Smooth muscle cell of the brain vasculature (primary cell): ENCODE measurements at places on chromosomes 11 and 22.

GRCh38 chr11:101470419-101470818 is 113.4 kb downstream of the TRPC6 start:
- no peak for DNase-seq

DNA sequence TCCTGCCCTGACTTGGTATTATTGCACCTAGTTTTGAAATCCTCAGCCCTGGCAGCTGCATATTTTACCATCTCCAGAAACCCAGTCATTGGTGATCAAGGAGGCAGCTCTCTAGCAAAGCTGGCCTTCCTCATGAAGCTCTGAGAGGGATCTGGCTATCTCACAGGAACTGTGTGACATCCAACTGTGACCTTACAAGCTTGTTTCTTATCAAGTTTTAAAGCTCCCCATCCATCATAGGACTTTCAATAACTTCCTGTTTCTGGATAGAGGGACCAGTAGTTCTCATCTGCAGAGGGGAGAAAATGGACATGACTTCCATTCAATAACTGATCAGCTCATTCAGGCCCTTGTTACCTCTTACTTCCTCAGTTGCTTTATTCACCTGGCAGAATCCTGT is 18.2 kb downstream of the CALCA start:
- no peak for DNase-seq

GRCh38 chr11:102269927-102270326 is 47.4 kb upstream of the BIRC3 start:
- no peak for DNase-seq

GRCh38 chr22:32355760-32356159 is 1.9 kb upstream of the RFPL3 start:
- no peak for DNase-seq

DNA sequence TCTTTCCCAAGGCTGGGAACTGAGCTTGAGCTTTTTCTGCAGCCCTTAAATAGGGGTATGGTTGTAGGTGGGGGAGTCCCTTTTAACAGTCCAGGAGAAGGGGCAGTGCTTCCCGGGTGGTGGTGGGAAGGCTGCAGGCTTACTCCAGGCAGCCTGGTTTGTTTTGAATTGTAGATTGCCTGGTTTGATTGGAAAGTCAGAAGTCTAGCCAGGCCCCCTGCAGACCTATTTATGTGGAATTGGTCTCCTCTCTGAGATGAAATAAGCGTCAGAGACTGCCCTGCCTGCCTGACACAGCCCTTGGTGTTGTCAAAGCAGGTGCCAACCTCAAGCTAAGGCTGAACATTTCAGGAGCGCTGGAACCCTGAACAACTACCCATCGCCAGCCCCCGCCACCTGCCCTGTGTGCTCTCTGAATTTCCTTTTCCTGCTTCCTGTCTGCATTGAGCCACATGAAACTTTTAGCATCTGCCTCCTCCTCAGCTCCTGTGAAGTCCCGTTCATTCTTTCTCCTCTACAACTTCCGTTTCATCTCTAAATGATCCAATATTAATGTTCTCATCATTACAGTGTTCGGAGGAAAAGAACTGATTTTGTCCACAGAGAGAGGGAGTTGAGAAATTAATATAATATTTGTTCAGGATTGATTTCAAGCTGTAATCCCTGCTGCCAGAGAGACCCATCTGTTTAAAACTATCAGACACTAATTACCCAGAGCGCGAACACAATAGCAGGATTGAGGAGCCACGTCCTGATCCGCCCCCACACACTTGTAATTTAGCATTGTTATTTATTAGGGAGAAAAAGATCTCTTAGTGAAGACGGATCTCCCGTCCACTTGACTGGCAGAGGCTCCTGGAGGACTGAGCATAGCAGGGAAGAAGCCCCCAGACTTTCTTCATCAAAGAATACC is 136.5 kb downstream of the TRIM29 start:
- no peak for DNase-seq

GRCh38 chr11:22633354-22633902 is 7.8 kb upstream of the FANCF start:
- DNase-seq: no peak
